ENCODE measurements at places on chromosomes 1 and 21.

GRCh38 chr1:193549081-193549480 is 362.7 kb upstream of the B3GALT2 start:
- DNase-seq: no peak

DNA sequence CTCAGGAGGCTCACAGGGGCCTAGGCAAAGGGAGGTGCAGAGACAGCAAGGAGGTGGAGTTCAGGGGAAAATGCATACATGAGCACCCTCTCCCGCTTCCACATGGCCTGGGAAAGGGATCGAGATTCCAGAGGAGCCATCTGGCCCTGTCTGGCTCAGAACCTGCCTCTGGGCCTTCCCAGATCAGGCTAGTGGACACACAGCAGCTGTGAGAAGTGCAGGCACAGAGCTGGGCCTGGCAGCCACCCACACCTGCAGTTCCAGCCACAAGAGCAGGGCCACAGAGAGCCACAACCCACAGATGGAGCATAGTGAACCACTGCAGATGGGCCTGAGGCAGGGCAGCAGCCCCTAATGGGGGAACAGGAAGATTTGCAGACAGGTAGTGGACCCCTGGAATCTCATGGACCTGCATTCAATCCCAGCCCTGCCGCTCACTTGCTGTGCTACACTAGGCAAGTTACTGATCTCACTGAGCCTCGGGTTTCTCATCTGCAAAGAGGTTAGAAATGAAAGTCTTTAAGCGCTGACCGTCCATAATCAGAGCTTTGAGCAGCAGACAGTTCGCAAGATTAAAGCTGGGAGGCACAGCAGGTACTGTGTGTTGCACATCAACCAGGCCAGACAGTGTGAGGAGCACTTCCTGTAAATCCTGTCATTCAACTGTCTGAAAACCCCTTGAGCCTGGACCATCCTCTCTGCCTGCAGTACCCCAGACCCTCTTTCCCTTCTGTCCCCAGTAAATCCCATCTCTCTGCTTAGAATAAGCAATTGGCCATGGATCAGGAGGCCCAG is 58.0 kb downstream of the MATN1 start:
- DNase-seq: no peak

GRCh38 chr1:178573330-178573729 is 60.4 kb downstream of the TEX35 start:
- no peak for DNase-seq

GRCh38 chr1:10105484-10105883 is 72.7 kb downstream of the UBE4B start:
- no peak for DNase-seq

DNA sequence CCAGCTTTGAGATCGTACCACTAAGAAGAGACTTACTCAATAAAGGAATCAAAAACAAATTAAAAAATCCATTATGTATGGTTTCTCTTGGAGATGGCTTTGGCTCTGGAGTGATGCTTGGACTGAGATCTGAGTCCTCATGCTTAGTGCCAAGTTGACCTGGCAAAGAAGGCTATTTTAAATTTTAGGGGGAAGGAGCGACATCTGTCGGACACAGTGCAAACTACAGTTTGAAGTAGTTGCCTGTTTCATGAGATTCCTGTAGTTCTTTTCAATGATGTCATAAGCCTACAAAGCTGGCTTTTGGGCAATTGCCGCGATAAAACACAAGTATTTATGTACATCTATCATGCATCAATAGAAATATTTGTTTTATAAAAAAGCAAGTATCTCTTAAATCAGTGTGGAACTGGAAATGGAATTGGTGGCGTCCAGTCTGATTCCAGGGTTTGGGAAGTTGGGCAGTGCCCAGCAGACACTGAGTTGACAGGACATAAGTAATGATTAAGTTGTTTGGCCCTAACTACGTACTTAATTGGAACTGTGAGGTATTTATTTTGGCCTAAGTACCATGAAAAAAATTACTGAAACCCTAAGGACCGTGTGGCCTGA is 50.0 kb downstream of the TBCE start:
- DNase-seq: peak; percentile 80

- DNase-seq: no peak
Observed at GRCh38 chr1:112772781-112773180, 57.6 kb upstream of the PPM1J start.

DNA sequence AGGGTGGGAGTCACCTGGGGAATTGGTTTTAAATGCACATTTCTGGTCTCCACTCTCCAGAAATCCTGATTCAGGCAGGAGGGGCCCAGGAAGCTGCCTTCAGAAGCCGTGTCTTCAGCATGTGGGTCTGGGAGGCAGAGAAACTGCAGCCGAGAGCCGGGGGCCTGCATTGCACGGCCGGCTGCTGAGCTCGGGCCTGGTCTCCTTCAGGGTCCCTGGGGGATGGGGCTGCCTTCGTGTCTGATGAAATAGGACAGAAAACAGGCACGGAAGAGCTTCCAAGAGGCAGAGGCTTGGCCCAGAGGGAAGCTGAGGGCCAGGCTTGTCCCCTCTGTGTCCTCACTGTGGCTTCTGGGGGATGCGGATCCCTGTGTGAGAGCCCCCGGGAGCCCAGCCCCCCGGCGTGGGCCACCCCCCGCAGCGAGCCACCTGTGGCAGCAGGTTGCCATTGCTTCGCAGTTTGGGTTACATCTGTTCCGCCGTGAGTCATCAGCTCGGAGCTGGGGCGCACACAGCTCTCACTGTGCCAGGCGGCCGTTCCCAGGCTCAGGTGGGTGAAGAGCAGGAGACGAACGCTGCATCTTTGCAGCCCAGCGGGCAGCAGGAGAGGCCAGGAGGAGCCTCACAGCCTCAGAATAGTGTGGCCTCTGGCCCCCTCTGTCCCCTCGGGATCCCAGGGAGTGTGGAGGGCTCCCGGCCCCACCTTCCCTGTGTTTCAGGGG is 72.4 kb downstream of the AJAP1 start:
- no peak for DNase-seq

- peak; percentile 61 for DNase-seq
Observed at GRCh38 chr1:183370399-183371058, 47.7 kb downstream of the NMNAT2 start.

DNA sequence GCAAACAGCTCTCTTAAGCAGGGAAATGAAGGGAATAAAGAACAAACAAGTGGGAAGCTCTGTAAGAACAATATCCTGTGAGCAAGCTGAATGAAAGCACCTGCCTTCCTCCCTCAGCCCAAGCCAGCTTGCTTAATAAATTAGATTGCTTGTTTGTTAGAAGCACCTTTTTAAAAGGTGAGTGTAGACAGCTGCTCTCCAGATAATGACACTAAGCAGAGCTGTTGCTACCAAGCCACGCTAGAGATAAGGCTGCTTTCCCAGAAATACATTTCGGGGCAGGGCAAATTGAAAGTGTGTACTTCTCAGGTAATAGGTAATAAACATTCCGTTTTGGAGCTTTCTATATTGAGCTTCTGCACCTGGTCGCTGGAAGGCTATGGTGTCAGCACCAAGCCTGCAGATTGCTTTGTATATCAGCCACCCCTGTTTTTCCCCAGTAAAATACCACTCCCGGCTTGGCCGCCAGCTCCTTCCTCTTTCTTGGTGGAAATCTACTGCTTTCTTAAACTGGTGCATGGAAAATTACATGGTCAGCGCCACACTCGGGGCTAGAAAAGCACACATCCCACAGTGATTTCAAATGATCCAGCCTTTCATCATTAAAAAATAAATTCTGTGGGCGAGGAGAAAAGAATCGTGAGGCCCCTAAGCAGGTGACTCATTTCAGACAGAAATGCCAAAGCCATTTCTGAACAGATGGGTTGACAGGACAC is 151.3 kb downstream of the ETS2 start:
- DNase-seq: no peak

DNA sequence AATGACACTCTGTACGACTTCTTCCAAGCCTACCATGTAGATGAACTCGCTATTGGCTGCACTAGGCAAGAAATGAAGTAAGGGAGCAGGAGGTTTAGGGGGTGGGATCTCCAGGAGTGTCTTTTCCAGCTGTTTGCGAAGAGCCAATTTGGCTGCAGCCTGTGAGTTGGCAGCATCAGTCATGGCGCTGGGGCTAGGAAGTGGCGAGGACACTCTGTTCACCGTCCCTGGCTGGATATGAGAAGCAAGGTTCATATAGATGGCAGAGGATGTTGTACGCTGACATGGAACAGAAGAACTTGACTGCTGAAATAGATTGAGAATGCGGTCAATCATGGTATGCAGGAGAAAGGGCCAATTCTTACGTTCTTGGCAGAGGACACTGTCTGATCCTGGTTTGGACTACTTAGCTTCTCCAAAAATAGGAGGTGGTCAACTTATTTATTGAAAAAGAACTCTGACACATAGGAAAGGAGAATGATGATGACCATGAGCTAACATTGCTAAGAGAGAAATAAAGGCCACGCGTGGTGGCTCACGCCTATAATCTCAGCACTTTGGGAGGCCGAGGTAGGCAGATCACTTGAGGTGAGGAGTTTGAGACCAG is 41.2 kb downstream of the SLC27A3 start:
- no peak for DNase-seq

DNA sequence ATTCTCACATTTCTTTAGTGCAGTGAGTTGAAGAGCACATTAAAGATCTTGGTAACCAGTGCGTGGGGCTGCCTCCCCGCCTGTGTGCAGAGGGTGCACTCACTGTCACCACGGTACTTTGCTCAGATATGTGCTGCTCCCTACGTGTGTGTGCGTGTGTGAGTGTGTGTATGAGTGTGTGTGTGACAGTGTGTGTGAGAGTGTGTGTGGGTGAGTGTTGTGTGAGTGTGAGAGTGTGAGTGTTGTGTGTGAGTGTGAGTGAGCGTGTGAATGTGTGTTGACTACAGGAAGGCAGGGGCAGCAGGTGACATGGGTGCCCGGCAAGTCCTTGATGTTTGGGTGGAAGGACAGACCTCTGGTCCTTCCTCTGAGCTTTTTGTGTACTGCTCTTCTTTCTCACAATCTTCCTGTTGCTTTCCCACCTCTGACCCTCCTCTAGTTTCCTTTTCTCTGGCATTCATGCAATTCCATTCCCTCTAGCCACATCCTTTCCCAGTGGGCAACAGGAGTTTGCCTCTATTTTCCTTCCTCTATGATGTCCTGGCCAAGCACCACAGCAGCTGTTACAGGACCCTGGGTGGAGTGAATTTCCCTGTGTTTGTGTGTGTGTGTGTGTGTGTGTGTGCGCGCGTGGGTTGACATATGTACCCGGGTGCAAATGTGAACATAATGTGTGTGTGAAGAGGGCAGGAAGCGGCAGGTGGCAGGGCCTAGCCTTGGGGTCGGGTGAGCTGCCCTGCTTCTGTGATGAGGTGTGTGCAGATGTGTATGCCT is 19.8 kb downstream of the LHX4 start:
- no peak for DNase-seq

DNA sequence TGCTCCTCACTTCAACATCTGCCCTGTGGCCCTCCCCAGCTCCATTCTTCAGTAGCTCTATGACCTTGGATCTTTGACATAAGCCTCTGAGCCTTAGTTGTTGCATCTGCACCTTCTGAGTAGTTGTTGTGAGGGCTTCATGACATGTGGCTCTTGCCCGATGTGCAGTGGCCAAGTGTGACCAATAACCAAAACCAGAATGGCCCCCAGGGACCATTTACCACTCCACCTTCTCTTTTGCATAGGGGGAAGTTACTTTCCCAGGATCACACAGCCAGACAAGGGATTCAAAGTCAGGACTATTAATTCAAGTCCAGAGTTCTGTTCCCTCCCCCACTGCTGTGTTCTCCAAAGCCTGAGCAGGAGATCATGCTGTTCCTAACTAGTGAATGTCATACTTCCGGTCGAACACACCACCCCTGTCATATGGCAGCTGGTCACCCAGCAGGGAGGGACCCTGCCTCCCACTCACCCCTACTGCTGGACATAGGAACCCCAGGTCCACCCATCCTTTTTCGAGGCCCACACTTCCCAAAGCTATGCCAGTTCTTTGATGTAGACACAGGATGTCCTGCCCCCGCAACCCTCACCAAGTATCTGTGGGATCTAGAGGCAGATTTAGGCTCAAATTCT is 4.0 kb downstream of the FGR start:
- DNase-seq: no peak

- DNase-seq: no peak
Observed at GRCh38 chr1:145901312-145902021, 8.4 kb downstream of the ITGA10 start.

- no peak for DNase-seq
Observed at GRCh38 chr1:235823684-235824083, 43.0 kb downstream of the LYST start.

DNA sequence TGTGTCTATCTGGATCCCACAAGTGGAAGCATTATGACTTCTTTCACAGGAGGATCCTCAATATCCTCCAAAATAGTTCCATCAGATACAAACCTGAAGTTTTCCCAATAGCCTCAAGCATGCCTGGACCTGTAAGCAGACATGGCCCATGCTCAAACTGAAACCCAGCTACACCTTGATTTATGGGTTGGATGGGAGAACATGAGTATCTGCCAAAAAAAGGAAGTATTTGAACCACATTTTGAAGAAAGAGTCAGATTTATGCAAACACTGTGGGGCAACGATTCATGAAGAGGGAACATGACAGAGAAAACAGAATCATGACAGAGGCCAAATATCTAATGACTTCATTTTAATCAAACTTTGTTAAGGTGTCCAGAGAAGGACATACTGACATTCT is 351.0 kb upstream of the NFIA start:
- no peak for DNase-seq

- no peak for DNase-seq
Observed at GRCh38 chr1:153333902-153334301, 14.7 kb downstream of the PGLYRP4 start.

DNA sequence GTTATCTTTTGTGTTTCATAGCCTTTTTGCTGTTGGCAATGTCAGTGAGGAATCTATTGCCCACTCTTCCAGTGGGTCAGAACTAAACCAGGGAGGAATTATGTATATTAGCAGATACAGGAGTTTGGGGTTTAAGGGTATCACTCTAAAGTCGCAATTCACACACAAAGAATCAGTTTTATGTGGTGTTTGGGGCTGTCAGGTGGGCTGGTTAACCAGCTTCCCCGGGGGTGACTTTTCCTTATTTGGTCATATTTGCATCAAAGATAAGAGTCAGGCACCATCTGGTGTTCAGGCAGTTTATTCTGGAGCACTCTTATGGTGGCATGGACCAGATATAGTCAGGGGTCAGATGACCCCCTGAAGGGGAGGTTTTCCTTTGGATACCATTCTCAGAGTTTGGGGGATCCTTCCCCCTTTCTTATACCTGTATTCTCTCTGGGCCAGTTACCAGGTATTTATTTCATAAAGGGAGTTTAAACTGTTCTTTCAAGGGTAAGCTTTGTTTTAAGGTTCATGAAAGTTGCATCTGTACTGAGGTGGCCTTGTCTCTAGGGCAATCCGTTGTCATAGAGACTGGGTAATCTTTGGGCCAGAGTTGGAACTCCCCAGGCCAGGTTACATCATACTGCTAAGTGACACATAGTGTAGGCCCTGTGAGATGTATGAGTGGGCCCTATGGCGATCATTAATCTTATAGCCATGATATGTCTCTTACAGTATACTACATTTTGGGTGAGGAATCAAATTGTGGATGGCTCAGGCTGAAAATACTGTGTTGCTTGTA is 148.2 kb downstream of the RWDD3 start:
- DNase-seq: no peak

DNA sequence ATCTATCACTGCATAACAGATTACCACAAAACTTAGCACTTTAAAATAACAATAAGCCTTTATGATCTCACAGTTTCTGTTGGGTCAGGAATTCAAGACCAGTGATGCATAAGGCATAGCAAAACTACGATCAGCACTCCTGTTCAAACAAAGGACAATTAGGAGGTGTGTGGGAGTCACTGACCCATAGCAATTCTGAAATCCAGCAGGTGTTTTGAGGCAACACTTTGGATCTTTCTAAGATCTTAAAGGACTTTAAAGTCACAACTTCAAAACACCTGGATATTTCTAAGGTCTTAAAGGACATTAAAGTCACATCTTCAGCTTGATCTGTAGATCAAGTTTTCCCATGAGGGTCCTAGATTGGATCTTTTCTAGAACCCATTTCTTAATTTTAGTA is 35.3 kb downstream of the AKT3 start:
- no peak for DNase-seq

Measured in T47D (cell line).